ENCODE measurements at places on chromosomes 5 and 9.

DNA sequence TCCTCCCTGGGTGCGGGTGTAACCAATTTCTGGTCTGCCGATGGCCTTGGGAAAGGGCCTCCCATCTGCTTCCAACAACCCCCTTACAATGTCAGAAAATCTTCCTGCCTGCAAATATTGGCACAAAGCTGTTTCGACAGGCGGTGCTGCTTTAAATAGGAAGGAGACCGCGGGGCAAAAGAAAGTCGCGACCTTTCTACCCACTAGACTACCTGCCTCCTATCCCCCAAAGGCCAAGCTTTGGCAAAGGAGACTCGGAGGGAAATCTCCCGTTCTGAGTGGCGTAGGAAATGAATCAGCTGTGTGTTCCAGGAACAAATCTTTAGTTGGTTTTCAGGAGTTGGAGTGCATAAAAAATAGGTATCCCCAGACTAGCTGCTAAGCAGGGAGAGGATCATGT is 36.8 kb upstream of the NFIB start:
- DNase-seq, result no peak

GRCh38 chr5:5816960-5817359 is 394.5 kb downstream of the ICE1 start:
- DNase-seq, result no peak

DNA sequence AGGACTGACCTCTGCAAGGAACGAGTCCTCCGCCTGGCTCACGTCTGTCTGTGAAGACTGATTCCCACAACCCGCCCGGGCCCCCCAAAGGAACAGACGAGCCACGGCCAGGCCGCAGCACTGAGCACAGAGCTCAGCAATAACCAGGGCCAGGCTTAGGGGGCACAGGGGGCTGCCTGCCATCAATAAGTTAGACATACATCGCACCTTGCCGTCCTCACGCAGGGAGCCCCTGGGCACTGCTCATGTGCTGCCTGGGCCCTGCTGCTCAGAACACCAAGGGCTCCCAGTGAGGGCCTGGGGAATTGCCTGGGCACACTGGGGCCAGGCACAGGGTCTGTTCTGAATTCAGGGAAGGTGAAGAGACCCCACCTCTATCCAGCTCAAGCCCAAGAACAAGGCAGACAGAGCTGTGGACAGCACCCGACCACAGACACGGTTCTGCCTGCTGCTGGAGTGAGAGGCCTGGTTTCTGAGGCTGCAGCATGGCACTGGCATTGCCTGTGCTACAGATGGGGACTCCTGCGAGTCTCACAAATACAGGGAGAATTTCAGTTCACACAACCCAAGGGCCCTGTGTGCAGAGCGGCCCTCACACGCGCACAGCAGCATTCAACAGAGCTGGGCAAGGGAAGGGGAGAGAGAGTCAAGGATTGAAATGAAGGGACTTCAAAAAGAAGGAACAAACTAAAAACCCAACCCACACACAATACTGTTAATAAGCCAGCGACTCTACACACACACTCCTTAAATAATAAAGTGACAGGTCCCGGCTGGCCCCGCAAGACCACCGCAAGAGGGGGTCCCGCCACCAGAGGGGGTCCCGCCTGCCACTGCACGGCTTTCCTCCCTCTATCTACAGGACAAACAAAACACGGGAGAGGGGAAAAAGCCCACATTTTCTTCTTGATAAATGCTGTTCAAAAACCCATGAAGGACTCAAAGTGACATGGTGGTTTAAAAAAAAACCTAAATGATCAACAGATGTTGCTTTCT is 32.0 kb downstream of the PRRT1B start:
- DNase-seq, result no peak

- DNase-seq, result no peak
These were observed 22.2 kb downstream of the RALGDS start for GRCh38 chr9:133098871-133099270.
